ENCODE measurements at places on chromosomes 2 and 18.

- DNase-seq, result no peak
These were observed 17.7 kb downstream of the FIGN start for GRCh38 chr2:163717993-163718680.

DNA sequence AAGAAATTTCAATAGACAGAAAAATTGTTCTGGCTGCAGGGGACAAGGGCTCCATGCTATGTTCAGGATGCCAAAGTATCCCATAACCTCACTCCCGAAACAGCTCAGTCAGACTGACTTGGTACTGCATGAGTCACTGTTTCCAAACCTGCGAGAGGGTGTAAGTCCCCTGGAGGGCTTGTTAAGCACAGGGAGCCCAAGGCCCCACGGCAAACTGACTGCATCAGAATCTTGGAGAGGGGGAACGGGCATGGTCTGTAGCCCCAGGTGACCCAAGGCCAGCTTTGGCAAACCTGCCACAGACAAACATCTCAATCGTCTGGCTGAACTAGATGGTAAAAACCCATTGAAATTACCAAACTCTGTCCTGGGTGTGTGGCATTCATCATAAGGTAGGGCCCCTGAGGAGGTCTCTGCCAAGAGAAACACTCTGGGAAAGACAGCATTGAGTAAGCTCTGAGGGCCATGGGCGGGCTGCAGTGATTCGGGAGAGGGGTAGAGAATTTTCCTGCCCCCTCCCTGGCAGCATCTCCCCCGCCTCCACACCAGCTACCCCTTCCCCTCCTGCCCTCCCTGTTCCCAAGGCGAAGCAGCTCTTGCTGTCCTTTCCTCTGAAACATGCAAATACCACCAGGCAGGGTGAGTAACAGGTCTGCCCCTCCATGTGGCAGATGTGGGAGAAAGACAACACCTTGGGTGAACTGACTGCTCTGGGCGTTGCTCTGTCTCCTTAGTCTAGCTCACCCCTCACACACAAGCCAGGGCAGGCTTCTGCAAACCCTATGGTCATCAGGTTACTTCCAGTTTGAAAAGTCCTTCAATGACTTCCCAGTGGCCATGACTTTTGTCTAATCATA lies 274.7 kb upstream of the SIX2 start:
- DNase-seq, result no peak

DNA sequence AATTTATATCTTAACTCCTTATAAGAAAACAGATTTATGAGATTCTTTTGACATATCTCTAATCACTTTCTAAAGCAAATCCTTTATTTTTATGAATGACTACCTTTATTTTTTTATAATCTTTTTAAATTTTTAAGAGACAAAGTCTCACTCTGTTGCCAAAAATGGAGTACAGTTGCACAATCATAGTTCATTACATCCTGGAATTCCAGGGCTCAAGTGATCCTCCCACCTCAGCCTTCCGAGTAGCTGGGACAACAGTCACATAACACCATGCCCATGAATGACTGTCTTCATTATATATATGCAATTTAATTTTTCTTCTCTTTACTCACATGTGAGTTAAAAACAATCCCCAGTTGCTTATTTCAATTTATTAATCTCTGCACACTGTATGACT lies 21.7 kb downstream of the ACADL start:
- no peak for DNase-seq

DNA sequence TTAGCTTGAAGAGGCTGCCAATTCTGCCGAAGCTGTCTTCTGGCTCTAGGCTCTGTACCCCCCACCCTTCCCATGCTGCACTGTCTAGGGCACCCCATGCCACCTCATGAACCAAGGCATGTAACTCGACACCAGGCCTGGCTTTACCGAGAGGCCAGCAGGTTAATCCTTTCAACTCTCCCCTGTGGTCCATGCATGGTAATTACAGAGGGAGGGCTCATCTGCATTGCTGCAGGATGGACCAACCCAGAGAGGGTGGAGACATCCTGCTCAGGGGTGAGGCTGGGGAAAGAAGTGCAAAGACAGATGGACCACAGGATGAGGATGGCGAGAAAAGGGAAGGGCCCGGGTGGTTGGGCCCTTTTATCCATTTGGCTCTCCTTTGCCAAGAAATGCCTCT lies 65.8 kb downstream of the KCTD1 start:
- no peak for DNase-seq

DNA sequence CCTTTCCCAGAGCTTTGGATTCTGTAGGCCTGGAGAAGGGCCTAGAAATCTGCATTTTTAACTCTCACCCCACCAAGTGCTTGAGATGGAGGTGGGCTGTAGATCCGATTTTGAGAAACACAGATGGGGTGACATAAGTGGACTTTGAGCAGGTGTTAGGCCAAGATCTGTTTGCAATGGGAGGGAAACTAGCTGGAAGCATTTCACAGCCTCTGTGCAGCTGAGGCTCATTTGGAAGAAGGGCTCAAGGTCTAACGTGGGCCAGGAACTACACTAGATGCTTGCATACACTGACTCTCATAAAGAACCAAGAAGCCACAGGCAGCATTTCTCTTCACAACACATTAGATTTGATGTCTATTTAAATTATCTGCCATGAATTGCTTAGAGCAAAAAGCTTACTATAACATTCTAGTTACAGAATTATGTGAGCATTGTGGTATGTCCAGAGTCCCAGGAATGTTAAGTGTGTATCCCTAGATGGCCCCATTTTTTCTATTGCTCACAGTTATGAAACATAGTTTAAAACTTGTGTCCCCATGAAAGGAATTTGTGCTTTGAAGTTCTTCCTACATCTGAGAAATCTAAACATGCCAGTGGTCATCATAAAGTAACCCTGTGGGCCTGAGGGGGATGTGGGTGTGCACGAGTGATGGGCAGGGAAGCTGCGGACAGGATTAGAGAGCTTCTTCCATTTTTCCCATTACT lies 77.2 kb downstream of the CD28 start:
- no peak for DNase-seq

- DNase-seq, result no peak
These were observed 21.4 kb upstream of the FRZB start for GRCh38 chr2:182887753-182888415.

- DNase-seq, result no peak
These were observed 9.6 kb downstream of the ACKR3 start for GRCh38 chr2:236579048-236579745.

- no peak for DNase-seq
These were observed 134.0 kb upstream of the SPATS2L start for GRCh38 chr2:200172521-200172920.

Measured in hindlimb muscle (tissue), 1 donor.